ENCODE measurements at places on chromosomes 2 and 18.
A peak's percentile ranks its signal among the peaks of the same experiment; 100 is the strongest.

GRCh38 chr2:7803515-7803914 lies 878.3 kb upstream of the ID2 start:
- DNase-seq: no peak

DNA sequence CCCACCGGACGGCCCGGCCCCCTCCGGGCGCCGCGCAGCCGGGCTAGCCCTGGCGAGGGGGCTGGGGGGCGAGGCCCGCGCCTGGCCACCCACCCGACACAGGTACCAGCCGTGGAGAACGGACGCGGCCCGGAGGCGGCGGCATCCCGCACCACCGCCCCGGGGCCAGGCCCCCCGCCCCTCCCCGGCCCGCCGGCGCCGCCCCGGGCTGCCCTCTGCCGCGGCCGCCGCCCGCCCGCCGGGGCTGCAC lies 405 bp downstream of the SOS1 start:
- no peak for DNase-seq

DNA sequence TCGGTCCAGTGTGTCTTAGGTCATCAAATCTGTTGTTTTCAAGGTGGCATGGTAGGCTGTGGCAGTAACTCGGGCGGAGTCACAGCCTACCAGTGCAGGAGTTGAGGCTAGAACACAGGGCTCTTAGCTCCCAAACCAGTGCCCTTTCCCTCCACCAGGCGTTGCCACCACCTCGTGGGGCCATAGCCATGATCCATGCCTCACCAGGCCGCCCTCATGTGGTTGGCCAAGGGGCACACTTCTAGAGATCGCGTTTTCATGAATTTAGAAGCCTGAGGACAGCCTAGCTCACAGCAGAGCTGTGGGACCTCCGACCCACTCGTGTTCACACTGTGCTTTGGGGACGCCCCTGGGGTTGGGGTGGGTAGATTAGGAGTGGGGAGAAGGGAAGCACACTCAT lies 10.6 kb downstream of the SEC11C start:
- DNase-seq: no peak

DNA sequence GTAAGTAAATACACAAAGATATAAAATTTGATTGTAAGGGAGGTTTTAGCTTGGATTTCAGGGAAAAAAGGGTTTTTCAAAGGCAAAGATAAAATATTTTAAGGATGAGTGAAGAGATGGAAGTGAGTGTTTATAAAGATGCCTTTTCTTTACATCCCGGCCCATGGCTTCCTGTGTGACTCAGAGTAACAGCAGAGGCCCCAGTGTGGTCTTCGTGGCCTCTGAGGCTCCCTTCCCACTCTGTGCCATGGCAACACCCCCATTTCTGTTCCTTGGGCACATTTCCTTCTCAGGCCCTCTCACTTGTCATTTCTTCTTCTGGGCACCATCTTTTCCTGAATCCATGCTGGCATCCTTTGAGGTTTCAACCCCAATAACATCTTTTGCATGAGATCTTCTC lies 92.6 kb upstream of the TMEM18 start:
- no peak for DNase-seq

DNA sequence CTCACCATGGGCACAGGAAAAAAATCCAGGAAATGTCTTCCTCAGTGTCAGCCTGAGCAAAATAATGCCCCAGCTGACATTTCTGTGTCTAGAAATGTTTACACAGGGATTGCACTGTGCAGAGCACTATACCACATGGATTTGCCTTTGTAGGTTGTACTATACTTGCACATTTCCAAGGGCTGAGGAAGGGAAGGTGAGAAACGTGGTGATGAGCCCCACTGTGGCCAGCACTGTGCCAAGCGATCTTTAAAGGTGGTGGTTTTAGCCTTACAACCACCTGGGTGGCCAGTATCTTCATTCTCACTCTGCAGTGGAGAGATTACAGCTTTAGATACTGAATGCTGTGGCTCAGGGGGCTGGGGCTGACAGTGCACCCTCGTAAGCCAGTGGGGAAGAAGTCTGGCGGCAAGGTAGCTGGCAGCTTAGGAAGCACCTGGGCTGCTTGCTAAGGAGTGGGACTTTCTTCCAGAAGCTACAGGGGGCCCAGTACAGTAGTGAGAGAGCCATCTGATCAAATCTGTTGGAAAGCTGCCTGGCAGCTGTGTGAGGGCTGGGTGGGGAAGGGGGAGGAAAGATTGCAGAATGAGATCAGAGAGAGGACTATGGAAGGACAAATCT lies 81.4 kb upstream of the MSH2 start:
- DNase-seq: peak; percentile 38

GRCh38 chr2:12763486-12763885 lies 46.8 kb downstream of the TRIB2 start:
- no peak for DNase-seq

- no peak for DNase-seq
These were observed 22.9 kb upstream of the GPR55 start for GRCh38 chr2:230947908-230948365.

DNA sequence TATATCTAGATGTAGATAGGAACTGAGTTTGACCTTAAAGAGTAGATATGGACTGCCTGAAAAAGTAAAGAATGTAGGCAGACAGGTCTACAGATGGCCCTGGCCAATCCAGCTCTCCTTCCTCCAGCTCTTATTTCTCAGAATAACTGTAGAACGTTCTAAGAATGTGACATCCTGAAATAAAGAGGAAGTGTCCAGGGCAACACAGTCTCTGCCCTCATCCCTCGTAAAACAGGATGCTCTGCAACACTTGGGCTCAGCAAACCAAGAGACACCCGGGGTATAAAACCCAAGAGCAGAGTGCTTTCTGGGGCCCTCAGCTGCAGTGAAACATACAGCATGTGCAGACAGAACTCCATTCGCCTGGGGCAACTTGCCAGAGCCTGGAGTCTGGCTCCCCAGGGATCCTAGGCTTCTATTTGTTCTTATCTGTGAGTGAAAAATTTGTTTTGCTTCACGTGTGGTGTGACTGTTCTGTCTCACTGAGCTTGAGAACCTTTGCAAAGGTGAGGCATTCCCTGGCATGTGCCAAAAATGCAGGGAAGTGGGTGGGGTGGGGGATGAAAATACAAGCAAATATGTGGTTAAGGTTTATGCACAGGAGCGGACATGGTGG lies 401.0 kb downstream of the SETBP1 start:
- DNase-seq: no peak

GRCh38 chr2:182852090-182852489 lies 14.3 kb downstream of the FRZB start:
- DNase-seq: no peak

DNA sequence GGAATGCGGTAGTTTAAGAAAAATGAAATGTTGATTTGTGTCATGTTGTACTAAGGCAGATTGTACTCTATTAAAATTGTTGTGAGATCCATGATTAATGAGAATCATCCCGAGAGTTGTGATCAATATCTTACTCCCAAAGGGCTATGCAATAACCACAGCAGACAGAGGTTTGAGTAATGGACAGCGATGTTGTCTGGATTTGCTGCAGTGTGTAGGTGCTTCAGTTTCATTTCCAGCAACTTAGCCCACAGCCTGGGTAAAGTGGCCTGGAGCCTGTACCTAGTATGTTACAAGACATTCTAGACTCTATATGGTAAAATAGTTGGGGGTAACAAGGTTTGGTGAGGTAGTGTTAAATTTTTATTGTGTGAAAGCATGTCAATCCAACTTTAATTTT lies 794.3 kb upstream of the CDH7 start:
- no peak for DNase-seq
